ENCODE measurements at places on chromosomes 11 and 22.

DNA sequence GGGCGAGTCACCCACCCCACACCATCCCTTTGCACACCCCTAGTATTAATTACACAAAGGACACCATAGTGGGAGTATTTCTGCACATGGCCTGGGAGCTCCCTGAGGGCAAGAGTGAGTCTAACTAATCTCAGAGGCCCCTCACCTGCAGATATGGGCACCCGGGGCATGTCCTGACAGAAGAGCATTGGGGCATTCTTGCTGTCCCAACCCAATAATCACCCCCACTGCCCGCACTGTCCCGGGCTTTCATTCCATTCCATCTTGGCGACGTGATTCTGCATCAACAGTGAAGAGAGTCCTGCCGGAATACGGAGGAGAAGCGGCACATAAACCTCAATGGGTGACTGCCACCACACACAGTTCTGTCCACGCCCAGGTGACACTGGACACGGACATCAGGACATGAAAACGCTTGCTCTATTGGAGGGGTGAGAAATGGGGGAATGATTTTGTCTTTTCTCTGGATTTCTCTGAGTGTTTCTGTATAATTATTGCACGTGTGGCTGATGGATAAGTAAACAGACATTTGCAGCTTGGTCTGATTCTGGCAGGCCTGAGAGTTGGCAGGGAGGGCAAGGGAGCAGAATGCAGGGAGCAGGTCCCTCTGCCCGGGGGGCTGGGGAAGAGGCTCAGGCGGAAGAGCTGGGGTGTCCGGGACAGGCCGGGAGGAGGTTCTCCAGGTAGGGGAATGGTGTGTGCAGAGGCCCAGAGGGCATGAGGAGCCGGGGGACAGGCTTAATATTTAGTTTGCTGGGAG is 38.2 kb downstream of the SCUBE1 start:
- no peak for DNase-seq

- DNase-seq = no peak
These were observed 1432.4 kb downstream of the FAM181B start for GRCh38 chr11:81301166-81301830.

DNA sequence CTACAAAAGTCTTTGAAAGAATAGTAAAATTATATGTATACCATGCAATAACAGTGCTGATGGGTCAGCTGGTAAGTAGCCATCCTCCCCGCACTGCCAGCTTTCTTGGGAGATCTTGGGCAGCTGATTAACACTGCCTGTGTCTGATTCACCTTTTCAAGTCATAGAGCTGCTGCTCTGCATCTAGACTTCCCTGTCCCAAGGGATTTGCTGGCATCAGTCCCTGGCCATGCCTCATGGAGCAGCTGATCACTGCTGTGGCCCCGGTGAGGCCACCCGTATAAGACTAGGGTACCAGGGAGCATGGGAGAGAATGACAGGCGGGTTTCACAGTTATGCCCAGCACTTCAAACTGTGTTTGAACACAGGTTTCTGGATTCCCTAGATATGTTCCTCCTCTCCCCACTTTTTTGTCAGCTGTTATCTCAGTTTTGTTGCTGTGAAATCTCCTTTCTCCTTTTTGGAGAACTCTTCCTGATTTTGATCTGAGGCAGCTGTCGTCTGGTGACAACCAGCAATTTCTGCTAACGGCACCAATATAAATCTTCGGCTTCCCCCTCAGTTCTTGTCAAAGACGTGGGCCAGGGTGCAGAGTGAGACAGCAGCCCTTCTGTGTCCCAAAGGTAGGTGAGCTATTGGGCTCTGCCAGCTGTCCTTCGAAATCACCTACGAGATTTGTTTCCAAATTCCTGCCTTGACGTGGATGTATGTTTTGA is 438.9 kb downstream of the NTM start:
- no peak for DNase-seq

DNA sequence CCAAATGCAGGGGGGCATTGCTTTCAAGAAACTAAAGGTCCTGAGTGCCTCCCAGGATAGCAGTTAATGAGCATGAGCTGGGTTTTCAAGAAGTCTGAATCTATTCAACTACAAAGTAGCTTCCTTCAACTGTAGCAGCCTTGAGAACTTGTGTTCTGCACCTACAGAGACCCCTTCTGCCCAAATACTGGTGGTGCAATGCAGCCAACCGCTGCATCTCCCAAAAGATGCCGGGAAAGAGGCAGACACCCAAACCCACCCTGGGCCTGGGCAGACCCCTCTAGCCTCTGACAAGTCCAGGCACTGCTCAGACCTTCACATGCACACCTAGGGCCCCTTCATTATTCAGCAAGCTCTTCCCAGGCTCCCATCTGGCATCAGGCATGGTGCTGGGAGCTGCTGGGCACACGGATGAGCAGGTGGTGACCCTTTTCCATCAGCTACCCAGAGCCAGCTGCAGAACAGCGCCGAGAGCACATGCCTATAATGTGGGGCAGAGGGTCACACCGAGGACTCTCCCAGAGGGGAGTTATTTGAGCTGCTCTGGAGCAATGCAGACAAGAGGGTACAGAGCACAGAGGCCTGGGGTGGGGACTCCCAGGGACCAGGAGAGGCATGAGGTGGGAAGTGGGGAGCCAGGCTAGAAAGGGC is 44.9 kb upstream of the ETS1 start:
- DNase-seq = peak; percentile 33

DNA sequence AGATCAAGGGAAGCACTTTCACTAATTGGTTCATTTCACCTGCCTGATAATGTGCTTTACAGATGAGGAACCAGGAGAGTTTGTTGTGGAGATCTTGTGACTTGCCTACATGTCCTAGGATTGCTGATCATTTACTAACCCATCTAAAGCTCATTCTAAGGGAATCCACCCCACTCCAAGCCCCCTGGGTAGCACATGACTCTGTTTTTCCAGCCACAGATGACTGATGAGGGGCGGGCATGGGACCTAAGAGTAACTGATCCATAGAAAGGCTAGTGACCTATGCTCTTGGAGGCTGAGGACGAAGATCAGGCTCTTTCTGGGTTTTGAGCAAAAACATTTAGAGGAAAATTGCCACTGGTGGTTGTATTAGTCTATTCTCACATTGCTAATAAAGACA is 378.1 kb downstream of the CADM1 start:
- no peak for DNase-seq

DNA sequence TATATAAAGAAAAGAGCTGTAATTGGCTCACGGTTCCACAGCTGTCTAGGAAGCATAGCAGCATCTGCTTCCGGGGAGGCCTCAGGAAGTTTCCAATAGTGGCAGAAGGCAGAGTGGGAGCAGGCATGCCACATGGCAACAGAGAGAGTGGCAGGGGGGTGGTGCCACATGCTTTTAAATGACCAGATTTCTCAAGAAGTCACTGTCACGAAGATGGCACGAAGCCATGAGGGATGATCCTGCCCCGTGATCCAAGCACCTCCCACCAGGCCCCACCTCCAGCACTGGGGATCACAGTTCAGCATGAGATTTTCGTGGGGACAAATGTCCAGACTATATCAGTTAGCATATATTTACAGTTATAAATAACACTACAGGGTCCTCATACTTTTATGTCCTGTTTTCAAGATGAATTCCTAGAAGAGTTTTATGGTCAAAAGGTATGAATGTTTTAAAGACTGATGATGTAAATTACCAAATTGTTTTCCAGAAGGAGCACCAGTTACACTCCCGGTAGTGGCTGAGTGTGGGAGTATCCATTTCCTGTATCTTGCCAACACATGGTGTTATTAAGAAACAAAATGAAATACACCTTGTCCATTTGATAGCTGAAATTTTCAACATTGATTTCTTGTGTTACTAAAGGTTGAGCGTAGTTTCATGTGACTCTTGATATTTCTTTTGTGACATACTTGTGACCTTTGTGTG is 19.2 kb downstream of the FAM118A start:
- no peak for DNase-seq

DNA sequence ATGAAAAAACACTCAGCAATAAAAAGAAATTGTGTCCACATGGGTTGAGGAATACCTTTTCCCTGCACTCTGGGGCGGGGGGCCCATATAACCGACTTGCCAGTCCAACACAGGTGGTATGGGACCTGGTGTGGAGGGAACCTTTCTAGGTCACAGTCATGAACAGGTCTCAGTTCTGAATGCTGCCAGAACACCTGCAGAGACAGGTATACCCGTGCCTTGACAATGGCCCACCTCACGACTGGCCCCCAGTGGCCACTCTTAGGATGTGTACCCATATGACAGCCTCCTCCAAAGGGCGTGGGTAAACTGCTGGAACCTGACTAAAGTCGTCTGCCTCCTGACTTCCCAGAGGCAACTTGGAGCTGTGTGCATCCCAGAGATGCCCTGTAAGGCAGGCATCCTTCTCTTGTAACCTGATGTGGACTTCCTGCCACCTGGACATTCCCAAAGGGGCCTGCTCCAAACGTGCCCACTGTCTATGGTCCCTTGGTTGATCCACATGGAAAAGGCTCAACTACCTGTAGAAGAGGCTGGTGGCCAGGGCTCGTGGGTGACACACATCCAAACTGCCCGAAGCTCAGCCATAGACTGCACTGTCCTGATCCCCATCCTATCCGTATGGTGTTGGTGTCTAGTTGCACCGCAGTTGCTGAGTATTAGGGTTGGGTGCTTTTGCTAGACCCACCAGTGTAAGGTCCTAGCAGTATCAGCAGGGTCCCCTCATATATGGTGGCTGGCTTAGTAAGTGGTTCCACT is 859.3 kb downstream of the BRD1 start:
- no peak for DNase-seq

GRCh38 chr11:84261707-84262106 is 975.5 kb upstream of the CCDC90B start:
- no peak for DNase-seq

DNA sequence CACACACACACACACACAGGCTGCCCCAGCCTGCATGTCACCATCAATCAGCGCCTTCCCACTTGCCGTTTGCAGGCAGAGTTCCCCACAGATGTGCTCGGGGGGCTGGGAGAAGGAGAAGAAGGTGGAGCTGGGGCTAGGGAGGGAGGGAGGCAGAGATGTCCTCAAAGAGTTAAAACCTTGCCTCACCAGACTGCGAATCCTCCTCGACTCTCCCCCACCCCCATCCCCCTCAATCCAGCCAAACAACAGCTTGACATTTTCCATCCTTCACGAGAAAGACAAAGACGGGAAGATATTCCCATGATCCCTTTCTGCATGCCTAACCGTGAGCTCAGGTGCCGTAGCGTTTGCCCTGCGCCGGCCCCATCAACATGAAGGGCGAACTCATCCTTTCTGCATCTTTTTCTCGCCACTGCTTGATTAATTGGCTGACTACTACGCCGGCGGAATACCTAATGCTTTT is 365.5 kb downstream of the MIAT start:
- DNase-seq = no peak

DNA sequence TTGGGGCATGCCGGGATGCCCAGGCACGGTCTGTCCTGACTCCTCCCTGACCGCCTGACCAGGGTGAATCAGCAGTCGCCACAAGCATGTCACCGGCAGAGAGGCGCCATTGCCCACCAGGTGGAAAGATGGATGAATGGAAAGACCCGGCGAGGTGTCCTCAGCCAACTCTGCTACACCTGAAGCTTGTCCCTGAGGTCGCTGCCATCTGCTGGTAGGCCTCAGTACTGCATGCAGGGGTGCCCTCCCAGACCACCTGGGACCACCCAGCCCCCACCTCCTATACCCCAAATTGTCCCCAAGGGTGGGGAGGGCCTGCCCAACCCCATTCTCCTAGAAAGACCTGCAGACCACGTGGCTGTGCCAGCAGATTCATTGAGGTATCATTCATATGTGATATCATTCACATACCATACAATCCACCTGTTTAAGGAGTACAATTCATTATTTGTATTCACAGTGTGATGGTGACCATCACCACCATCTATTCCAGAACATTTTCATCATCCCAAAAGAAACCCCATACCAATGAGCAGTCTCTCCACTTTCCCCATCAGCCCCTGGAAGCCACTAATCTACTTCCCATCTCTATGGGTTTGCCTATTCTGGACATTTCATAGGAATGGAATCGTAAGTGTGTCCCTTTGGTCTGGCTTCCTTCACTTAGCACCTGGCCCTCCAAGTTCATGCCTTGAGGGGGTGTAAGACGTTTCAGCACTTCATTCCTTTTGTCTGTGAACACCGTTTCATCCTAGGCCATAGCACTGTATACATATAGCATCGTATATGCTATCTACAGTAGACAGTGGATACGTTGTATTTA is 17.5 kb downstream of the FGF3 start:
- no peak for DNase-seq

- no peak for DNase-seq
These were observed 117.4 kb upstream of the B3GAT1 start for GRCh38 chr11:134529212-134530096.

- DNase-seq = no peak
These were observed 18.9 kb upstream of the MOB2 start for GRCh38 chr11:1505480-1505879.

- no peak for DNase-seq
These were observed 61.7 kb upstream of the CHRNA10 start for GRCh38 chr11:3732671-3733436.

DNA sequence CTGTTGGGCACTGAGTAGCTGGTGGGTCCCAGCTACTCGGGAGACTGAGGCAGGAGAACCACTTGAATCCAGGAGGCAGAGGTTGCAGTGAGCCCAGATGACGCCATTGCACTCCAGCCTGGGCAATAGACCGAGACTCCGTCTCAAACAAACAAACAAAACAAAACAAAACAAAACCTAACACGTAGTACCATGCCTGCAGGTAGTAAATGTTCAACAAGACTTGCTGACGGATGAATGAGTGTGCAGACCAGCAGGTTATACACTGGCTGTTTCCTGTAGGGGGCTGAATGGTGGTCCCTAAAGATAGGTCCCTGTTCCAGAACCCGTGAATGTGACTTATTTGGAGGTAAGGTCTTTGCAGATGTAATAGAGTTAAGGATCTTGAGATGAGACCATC is 12.8 kb upstream of the MRGPRD start:
- no peak for DNase-seq

- DNase-seq = no peak
These were observed 73.8 kb upstream of the ARFGAP3 start for GRCh38 chr22:42930810-42931420.

- DNase-seq = no peak
These were observed 95.2 kb upstream of the ANO1 start for GRCh38 chr11:69982690-69983570.

DNA sequence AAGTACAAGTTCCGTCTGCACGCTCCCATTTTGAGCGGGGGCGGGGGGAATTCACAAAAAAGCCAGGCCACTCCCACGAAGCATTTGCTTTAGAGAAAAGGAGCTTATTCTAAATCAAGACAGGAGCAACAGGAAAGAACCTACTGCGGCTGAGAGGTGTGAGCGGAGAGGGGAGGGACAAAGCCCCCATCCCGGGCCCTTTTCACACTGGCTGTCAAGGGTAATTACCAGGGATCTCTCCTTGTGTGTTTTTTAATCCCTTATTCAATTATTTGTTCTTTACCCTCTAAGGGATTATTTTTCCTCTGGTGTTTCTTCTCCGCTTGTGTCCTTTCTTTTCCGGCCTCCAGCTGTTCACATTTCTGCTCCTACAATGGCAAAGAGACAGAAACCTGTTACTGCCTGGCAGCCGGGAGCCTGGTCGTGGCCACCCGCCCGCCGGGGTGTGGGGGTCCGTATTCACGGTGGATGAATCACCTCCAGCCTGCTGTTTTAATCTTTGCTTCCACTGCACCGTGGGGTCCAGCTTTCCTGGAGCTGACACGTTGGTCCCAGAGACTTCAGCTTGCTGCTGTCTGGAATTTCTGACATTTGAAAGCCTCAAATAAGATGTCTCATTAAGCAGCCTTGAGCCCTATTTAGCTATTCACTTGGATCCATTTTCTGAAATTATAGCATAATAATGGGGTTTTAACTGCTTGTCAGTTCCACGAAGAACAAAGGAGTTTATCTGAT is 61.4 kb upstream of the FADD start:
- DNase-seq = no peak

- DNase-seq = no peak
These were observed 8.6 kb downstream of the IGLL1 start for GRCh38 chr22:23571486-23571885.

GRCh38 chr22:39173787-39174497 is 21.5 kb upstream of the CBX7 start:
- DNase-seq = peak; percentile 34

Data from activated effector memory CD4-positive, alpha-beta T cell treated with Interleukin-2 at 50 U/mL for 16 hours (primary cell).